ENCODE measurements at places on chromosomes 3 and 15.

- H3K4me1 ChIP-seq: no peaks in the 10 kb centered on the region
- H3K27ac ChIP-seq: no peak overlapping the region
- no peaks in the 10 kb centered on the region for H3K27me3 ChIP-seq
These were observed 122.7 kb upstream of the IGF1R start for GRCh38 chr15:98525661-98526001.

DNA sequence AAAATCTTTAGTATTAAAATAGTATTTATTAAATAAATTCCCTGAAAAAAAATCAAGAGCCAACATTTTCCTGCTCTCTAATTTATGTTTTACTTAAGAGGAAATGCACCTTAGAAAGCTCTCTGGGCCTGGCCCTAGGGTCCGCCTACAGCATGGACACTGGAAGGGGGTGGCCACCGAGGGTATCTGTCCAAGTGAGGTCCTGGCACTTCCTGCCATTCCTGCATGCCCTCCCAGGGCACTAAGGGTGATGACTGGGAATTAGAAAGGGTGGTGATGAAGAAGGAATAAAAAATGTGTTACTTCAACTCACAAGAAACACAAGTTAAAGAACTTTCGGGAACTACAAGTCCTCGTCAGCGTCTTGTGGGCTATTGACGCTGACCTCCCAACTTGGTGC lies 92.8 kb downstream of the MAGI1 start:
- H3K27me3 ChIP-seq: no peaks in the 10 kb centered on the region
- H3K4me3 ChIP-seq: no peak overlapping the region
- no peaks in the 10 kb centered on the region for H3K36me3 ChIP-seq

DNA sequence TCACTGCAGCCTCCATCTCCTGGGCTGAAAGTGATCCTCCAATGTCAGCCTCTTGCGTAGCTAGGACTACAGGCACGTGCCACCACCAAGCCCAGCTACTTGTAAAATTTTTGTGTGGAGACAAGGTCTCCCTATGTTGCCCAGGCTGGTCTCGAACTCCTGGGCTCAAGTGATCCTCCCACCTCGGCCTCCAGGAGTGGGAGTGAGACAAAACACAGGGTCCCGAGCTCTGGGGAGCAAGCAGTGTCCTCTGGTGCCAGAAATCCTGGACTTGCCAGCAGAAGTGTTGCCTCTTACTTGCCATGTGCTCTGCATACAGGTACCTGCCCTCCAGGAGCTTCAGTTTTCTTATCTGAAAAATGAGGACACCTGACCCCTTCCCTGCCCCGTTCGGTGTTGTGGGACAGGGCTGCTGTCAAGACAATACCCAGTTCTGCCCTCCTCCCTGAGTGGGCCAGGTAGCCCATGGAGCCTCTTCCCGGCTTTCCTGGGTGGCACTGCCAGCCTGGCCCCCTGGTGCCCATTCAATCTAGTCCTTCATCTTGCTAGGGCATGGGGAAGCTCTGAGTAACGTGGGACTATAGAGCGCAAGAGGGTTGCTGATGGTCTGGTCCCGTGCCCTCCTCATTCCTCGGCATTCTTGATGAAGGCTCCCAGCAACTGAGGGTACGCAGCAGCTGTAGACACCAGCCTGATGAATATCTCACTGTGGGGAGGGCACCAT lies 164.6 kb downstream of the GOLGA6L4 start:
- no peak overlapping the region for H3K4me3 ChIP-seq
- no peaks in the 10 kb centered on the region for H3K36me3 ChIP-seq
- H3K27ac ChIP-seq: no peak overlapping the region
- H3K4me1 ChIP-seq: no peaks in the 10 kb centered on the region
- peaks cover 13% of the 10 kb centered on the region for H3K27me3 ChIP-seq

DNA sequence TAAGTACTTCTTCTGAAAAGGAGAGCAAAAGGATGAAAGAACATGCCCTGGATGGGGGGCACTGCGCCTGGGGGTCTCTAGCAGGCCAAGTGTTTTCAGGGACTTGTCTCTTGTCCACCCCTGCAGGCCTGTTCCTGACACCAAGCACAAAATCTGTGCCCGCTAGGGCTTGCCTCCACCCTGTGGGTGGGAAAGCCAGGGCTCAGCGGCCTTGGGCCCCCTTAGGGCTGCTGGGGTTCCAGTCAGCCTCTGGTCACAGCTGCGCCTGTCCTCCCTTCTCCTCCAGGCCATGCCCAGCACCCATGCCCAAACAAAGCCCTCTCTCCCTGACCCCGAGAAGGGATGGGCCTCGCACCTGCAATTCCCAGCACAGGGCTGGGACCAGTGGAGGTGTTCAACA lies 71.1 kb upstream of the TRPM1 start:
- H3K27ac ChIP-seq: no peak overlapping the region
- H3K27me3 ChIP-seq: no peaks in the 10 kb centered on the region
- H3K4me1 ChIP-seq: no peaks in the 10 kb centered on the region

DNA sequence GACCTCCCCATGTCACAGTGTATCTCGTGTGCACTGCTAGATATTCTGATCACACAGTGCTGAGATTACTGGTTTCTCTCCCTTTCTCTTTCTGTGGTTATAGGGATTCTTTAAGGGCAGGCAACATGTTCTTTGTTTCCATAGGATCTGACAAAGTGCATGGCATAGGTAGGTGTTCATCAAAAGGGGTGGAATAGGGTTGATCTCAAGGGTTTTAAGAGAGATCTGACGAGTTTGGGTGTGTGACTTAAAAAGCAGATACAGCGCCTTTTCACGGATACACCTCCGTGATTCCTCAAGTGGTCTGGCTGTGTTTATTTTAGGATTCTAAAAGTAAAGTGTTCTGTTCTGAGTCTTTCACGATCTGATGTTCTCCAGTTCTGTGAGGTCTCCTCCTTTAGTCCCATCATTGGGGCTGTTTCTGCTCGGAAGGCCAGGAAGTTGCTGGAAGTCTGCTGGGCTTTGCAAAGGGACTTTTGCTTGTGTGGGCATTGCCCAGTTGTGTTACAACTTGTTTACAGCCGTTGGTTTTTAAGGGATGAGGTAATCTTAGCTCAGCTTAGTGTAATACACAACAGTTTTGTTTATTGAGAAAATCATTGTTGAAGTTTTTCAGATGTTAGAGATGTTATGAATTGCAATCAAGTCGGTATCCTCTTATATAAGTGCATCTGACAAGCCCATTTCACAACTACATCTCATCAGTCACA lies 34.8 kb downstream of the IGF1R start:
- DNase-seq: no peak
- peaks cover 5% of the 10 kb centered on the region for H3K4me1 ChIP-seq

DNA sequence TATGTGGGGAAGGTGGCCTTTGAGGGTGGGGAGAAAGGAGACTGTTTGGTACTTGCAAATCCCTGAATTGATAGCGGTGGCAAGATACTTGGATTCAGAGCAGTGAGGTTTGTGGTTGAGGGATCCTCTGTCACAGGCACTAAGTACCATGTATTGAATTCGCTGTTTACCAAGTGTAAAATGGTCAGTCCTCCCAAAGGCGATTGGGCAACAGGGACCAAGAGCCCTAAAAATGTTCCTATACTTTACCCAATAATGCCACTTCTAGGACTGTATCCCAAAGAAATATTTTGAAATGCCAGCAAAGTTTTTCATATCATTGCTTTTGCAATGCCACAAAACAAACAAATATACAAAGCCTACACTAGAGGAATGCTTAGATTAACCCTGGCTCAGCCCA lies 43.4 kb upstream of the MRPS22 start:
- no peaks in the 10 kb centered on the region for H3K36me3 ChIP-seq
- DNase-seq: no peak
- H3K4me3 ChIP-seq: no peak overlapping the region
- H3K4me1 ChIP-seq: no peaks in the 10 kb centered on the region
- no peak overlapping the region for H3K27ac ChIP-seq

DNA sequence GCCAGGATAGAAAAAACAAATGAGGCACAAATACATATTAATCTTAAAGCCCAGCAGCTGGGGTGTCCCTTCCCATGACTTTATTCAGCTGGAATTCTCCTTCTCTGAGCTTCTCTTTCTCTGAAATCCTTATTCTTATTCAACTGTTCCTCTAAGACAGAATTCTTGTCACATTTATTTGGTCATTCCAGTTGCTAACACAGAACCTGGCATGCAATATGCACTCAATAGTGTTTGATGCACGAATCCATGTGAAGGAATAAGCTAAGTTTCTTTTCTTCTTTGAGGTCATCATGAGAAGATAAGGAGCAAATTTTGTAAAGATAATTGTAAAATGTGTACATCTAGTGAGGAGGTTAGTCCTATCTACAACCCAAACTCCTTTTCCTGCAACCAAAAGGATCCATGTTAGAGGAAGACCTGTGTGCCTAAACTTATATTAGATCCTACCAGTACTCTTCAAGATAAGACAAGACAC lies 154.2 kb upstream of the KCNMB2 start:
- no peaks in the 10 kb centered on the region for H3K27me3 ChIP-seq
- H3K27ac ChIP-seq: no peak overlapping the region
- no peaks in the 10 kb centered on the region for H3K36me3 ChIP-seq
- no peak for DNase-seq

GRCh38 chr3:50605901-50606326 lies 5.7 kb downstream of the CISH start:
- H3K4me3 ChIP-seq: peak overlapping the region; percentile 58
- H3K4me1 ChIP-seq: peaks cover 65% of the 10 kb centered on the region
- no peaks in the 10 kb centered on the region for H3K27me3 ChIP-seq

DNA sequence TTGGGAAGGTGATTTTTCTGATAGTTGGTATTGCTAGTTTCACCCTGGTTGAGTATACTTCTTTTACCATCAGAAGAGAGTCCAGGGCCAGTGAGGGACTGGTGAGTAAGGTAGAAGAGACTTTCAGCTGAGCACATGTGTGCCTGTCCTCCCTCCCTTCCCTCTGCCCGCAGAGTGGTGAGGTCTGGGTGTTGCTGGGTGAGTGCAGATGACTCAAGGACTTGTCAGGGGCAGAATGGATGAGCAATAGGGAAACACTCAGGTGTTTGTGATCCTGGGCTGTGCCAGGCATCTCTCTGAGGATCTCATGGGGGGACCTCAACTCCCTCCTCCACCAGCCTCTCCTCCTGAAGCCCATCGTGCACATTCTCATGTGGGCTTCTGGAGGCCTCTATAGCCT lies 76.0 kb upstream of the GSK3B start:
- H3K36me3 ChIP-seq: no peaks in the 10 kb centered on the region
- no peaks in the 10 kb centered on the region for H3K4me1 ChIP-seq
- no peak overlapping the region for H3K4me3 ChIP-seq
- H3K27me3 ChIP-seq: no peaks in the 10 kb centered on the region
- DNase-seq: no peak

DNA sequence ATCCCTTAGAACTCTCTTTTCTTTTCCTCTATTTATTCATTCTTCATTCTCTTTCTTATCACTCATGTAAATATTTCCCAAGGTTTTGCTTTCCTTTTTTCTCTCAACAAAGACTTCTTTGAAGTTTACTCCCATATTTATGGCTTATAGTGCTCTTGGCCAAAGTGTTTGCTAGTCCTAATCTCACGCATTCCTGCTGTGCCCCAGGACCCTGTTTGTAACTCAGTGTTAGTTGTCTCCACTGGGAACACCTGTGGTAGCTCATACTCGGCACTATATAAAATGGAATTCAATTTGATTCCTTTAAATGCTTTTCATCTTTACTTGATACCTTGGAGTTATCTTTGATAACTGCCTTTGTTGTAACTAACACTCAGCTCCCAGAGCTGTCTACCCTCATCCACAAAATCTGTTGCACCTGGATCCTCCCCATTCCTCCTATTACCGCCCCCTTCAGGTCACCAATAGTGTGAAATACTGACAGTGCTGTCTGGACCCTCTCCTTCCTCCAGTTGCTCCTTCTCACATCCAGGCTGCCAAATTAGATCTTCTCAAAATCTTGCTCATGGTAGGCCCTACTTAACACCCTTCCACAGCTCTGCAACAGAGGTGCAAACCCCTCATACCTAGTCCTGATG lies 76.8 kb downstream of the TIGIT start:
- H3K27ac ChIP-seq: no peak overlapping the region
- no peak overlapping the region for H3K4me3 ChIP-seq
- peaks cover 2% of the 10 kb centered on the region for H3K36me3 ChIP-seq
- H3K27me3 ChIP-seq: no peaks in the 10 kb centered on the region
- no peak for DNase-seq
- no peaks in the 10 kb centered on the region for H3K4me1 ChIP-seq

All from T-cell (primary cell).